CD4-positive, alpha-beta T cell treated with Interleukin-15 for 4 hours (primary cell): ENCODE measurements at places on chromosomes 3 and 15.

DNA sequence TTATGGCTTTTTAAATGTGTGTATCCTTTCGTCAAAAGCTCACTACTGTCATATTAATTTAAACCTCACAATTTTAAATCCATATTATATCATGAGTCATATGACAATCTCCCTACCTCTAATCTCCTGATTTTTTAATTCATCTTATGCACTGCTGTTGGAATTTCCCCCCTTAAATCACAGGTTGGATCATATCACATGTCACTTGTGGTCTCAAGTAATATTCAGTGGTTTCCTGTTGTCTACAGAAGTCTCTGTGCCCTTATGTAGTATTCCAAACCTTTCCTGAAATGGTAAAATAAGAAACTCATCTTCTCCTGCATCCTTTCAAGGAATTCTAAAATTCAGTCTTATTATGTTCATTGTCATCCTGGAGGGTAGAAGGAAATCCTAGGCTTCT is 116.0 kb upstream of the CBLB start:
- no peak for DNase-seq

DNA sequence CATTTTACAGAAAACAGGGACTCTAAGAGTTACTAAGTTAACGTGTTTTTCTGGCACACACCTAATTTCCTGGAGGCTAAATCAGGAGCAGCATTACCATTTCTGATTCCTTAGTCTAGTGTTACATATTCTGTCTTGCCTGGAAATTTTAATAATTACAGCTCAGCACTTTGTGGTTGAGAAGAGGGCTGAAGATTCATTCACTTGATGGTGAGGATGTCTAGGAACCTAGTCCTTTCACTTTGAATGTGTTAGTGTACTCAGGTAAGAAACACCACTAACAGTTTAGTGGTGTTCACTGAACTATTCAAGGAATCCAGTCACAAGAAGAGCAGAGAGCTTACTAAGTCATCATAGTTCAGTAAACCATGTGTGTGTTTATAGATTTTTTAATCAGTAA is 102.8 kb downstream of the STT3B start:
- peak; percentile 24 for DNase-seq

- peak; percentile 43 for DNase-seq
These were observed 122.6 kb downstream of the LRIG1 start for GRCh38 chr3:66378256-66378655.

DNA sequence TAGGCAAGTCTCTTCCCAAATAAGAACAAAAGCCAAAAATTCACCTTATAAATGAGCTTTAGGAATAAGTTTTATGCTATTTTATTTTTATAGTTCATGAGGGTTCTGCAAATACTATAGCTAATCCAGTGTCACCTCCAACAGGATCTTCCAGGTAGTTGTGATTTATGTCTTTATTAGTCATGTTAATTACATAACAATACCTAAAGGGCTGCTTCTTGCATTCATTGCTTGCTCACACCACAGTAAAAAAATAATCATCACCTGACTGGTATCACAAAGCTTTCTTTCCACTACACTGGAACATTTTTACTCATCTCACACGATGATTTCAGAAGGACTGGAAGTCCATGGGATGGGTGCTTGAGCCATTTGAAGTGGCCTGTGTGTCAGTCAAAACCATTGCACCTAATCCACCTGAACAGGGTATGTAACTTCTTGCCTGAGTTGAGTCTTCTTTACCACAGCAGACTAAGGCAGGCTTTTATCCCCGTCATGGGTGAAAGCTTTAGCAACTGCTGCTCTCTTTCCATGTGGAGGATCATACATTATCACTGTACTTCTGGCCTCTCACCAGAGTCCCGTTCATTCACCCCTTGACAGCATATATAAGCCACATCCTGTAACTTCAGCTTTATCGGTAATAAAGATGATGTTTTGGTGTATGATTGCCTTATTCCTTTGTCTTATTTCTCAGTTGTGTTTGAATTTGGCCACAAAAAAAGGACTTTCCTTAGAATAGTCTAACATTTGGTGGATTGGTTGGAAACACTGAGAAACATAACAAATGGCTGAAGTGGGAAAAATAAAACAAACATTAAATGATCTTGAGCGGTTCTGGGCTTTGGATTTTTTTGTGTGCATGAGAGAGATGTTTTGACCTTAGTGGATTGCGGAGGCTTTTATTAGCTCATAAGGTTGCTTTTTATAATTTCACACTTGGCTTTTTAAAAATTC is 382.6 kb upstream of the THBS1 start:
- no peak for DNase-seq

- DNase-seq, result no peak
These were observed 405.1 kb downstream of the LPP start for GRCh38 chr3:188559072-188559429.

GRCh38 chr15:31032961-31033371 is 41.5 kb upstream of the MTMR10 start:
- DNase-seq, result no peak

GRCh38 chr3:141812586-141812985 is 49.4 kb downstream of the GRK7 start:
- DNase-seq, result no peak

DNA sequence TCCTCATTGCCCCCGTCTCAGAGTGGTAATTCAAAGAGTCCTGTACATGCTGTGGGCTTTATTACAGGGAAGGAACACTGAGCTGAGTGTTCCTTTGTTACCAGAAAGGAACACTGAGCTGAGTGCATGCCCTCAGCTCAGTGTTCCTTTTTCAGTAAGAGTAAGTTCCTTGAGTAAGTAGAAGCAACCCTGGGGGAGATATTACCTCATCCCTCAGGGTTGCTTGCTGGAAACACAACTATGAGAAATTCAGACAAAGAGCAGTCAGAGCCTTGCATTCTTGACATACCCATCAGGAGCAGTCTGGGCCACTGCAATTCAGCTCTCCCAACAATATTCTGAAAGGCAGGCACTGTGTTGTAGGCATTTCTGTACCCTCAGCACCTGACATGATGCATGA is 17.0 kb downstream of the CHRM5 start:
- DNase-seq, result no peak

GRCh38 chr3:5806192-5806591 is 618.7 kb downstream of the EDEM1 start:
- DNase-seq, result no peak

DNA sequence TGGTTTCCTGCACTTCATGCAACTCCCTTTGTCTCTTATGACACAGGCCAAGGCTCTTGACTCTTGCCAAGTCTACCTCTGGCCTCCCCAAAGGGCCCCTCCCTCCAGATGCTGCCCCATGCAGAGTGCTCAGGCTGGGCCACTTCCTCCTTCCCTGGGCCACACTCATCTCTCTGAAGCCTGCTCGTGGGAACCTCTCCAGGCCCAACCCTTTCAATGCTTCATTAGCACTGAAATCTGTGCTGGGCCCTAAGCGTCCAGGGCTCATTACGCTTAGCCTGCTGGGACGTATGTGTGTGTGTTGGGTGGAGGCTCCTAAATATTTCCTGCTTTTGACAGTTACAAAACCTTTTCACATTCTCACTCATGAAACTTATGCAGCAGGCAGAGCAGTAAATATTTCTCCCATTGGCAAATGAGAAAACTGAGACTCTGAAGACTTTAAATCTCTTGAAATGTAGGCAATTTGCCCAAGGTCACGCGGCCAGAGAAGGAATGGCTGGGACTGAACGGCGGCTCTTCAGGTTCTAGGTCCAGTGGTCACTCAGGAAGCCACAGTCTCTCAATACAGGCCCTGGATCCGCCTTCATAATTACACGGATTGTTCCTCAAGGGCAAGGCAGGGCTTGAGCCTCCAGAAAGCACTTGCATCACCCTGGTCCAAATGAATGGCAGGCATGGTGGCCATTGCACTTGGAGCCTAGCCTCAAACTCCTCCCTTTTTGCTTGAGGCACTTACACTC is 241.7 kb upstream of the HES1 start:
- no peak for DNase-seq

- DNase-seq, result no peak
These were observed 115.4 kb upstream of the PRICKLE2 start for GRCh38 chr3:64340641-64341101.

DNA sequence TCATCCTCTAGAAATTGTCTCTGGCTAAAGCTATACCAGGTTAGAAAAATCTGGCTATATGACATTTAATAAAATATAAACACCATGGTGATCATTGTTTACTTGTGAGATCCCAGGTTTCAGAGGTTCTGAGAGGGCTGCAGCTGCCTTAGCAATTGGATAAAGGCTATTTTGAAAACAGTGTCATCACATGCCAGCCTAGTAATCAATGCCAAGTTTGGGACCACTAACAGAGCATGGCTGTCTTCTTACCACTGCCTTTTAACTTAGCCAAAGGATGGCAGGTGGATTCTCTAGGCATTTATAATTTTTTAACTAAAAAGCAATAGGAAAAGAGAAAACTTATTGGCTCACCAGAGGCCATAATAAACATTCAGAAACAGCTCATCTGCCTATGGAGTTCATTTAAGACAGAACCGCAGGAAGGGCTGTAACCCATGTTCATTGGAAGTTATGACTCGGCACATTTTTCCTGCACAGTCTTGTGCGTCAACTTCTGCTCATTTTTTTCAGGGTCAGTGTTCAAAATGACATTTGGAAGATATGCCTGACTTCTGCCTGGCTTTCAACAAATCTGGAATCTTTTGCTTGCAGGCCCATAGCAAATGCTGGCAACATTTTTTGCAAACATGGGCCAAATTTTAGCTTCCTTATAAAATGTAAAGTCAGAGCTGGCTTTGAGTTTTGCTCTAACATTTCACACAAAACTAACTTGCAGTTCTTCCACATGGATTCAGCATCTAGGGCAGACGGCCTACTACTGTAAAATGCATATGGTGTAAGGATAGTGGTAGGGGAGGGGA is 476.0 kb upstream of the TBL1XR1 start:
- DNase-seq, result no peak

DNA sequence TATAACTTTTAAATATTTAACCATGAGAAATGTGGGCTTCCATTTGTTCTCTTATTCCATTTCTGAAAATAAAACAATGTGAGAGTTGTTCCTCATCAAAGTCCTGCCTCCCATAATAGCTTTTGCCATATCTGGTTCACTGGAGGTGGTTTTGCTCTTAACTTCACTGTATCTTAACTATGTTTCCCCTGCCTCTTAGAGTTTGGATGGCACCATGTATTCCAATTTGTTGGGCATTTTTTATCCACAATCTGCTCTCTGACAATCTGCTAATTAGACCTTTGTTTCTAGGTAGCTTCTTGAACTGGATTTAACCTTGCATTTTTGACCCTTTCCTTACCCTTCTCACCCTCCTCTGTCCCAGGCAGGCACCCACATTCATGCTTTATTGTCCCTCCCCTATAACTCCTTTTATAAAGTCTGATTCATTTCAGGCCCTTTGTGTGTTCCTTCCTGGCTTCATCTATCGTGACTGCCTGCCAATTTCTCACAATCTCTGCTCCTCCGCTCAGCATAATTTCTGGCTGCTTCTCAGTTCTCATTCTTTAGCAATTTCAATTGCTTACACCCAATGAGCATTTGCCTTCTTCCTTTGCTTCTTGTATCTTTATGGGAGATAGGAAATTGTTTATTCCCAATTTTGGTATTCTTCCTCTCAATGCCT is 144.2 kb upstream of the ARHGEF26 start:
- DNase-seq, result no peak

DNA sequence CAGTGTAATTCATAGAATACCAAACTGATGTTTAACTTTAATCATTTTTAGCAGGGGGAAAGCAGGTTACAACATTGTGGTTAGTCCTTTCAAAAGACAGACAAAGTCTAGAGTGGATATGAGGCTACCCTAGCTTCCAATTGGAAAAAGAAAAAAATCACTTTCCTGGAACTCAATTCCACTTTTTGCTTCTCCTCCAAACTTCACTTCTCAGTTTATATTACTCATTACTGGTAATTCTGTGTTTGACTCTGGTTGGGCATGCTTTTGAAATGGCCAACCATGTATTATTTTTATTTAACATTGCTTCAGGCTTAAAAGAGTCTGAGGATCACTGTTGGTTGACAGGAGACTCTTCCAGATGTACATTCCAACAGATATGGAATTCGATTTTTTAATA is 84.8 kb downstream of the RAP2B start:
- no peak for DNase-seq

GRCh38 chr3:50154840-50155490 is at the start of gene SEMA3F:
Gene SEMA3F (plus strand): TSS chr3:50155324. CDS start chr3:50159623, 4,299 bp downstream.
- DNase-seq, result peak; percentile 55

DNA sequence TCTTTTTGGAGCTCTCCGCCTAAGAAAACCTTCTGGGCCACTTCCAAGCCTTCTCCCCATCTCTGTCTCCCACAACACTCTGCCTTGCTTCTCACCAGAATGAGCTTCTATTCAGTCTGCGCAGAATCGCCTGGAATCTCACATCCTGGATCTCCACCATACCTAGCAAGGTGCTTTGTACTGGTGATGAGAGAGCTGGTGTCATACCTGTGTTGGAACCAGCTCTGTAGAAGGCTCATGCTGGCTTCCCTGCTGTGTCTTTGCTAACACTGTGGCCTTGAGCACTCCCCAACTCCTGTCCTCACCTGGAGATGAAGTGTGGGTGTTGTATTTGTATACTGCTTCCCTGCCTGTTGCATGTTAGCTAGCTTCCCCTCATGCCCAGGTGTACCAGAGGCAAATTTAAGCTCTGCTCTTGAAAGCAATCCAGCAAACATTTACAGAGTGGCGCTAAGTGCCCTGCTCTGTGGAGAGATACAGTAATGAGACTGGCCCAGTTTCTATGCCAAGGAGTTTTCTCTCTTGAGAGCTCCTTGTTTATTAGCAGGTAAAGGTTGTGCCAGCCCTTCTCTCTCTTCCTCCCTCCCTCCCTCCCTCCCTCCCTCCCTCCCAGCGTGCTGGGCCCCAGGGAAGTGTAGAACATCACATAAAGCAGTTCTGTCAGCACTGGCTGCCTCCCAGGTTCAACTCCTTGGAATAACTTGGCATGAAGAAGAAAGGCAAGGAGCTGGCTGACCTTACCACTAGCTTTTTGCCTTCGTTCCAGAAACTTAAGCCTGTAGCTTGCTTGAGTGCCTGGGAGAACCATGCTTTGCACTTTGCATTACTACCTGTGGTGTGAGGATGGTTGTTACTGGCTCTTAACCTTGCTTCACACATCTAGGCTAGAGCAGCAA is 54.9 kb downstream of the TRIM71 start:
- no peak for DNase-seq
